IMR-90 (cell line): ENCODE measurements at places on chromosomes 1 and 21.

- DNase-seq = no peak
Observed at GRCh38 chr21:41148798-41149197, 19.2 kb upstream of the BACE2 start.

DNA sequence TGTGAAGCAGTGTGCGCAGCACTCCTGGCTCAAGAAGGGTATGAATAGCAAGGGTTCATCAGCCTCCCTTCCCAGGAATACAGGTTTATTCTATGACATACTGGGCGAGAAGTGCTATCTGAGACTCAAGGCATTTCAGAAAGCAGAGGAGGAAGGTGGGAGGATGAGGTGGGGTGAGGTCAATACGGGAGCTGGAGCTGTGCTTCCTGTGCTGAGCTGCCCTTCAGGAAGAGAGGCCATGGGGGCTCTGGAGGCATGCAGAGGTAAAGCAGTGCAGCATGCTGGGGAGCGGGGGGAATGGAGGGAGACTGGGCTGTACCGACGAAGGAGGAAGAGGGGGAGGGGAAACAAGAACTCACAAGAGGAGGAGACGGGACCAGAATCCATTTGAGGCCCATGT is 717.6 kb downstream of the PTPRU start:
- DNase-seq = no peak

DNA sequence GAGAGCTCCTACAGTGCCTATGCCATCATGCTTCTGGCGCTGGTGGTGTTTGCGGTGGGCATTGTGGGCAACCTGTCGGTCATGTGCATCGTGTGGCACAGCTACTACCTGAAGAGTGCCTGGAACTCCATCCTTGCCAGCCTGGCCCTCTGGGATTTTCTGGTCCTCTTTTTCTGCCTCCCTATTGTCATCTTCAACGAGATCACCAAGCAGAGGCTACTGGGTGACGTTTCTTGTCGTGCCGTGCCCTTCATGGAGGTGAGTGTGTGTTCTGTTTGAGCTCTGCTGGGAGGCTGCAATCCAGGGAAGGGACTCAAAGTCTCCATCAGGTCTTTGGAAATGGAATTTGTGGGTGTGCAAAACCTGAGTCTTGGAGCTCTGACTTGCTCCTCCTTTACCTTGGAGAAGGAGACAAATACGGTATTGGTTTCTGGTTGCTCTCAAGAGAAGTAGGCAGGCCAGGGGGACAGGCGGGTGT is 658 bp downstream of the GPR37L1 start:
- DNase-seq = no peak

DNA sequence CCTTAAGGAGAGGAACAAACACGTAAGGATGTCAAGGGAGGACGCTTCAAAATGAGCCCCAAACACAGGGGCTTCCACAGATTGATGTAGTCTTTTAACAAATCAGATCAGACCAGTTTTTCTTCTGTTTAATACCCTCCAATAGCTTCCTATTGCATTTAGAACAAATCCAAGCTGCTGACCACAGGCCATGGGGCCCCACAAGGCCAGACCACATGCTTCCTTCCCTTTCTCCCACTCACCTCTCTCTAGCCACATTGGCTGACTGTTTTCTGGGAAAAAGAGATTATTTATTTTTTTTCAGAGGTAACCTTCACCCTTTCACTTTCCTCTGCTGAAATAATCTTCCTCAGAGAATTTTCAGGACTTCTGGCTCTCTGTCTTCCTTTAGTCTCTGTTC is 380.6 kb downstream of the SIPA1L2 start:
- DNase-seq = no peak

GRCh38 chr1:65229754-65230339 is 79.5 kb upstream of the DNAJC6 start:
- no peak for DNase-seq

GRCh38 chr1:212966616-212967015 is 16.3 kb downstream of the VASH2 start:
- no peak for DNase-seq

DNA sequence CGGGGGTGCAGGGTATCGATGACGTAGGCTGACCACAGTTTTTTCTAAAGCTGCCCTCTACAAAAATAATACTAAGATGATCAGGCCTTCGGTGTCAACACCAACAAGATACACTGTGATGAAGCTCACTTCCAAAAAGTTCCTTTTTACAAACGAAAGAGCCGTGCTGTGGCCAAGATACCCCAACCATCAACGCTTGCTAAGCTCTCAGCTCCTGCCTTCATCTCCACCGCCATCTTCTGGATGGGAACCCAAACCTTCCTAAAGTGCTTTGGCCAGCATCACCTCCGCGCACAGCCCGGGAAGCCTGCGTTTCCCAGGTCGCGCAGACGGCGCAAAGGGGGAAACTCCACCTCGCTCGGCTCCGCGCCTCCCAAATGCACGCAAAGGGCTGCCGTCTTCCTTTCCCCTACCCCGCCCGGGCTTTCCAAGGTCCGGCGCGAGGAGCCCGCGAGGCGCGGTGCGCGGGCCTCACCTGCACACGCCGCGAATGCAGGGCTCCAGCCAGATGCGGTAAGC is 541 bp downstream of the USP48 start:
- DNase-seq = peak; percentile 53
